ENCODE measurements at places on chromosomes 6 and 20. TPM values are rescaled to one million over a fixed set of nuclear protein-coding genes. Genes with fewer than 3 reads are reported as not detected.

Gene VGLL2
- total RNA-seq = not detected

DNA sequence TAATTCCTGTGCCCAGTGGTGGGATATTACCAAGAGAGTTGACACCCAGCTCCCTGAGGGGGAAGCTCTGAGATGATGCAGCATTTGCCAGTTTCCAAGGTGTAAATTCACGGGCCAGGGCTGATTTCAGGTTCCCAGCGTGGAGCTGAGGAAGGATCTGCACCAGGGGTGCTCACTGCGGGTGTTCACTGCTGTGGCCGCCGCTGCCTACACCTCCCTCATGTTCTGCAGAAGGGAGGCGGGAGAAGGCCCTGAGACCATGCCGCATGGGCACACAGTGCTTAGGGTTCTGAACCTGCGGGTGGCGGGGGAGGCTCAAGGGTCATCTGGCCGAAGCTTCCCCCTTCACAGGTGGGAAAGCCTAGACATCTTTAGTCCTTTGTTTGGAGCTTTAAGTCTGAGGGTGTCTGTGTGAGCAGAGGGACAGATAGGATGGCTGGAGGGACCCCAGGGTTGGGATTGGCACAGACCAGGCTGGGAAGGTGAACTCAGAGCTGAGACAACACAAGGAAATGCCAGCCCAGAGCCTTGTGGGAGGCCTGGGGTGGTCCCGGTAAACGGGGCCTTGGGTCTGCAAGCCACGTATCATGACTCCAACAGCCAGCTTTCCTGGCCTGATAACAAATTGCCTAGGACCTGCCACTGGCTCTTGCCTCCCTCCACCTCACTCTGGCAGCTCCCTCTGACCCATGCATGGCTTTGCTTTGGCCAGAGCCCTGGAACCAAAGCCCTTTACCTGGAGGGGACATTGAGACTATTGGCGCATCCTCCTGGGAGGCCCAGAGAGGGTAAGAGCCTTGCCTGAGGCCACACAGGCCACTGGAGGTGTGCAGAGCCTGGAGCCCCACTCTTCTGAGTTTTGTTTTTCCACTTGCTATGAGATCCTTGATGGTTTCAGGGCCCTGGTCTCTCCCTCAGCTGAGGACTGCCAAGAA is 40.4 kb downstream of the SYNJ2 start:
- DNase-seq = no peak
- H3K27ac ChIP-seq = no peak overlapping the region
- H3K27me3 ChIP-seq = no peaks in the 10 kb centered on the region
- no peak overlapping the region for H3K4me3 ChIP-seq
- H3K4me1 ChIP-seq = peaks cover 22% of the 10 kb centered on the region

Gene ECT2L
- total RNA-seq = not detected

DNA sequence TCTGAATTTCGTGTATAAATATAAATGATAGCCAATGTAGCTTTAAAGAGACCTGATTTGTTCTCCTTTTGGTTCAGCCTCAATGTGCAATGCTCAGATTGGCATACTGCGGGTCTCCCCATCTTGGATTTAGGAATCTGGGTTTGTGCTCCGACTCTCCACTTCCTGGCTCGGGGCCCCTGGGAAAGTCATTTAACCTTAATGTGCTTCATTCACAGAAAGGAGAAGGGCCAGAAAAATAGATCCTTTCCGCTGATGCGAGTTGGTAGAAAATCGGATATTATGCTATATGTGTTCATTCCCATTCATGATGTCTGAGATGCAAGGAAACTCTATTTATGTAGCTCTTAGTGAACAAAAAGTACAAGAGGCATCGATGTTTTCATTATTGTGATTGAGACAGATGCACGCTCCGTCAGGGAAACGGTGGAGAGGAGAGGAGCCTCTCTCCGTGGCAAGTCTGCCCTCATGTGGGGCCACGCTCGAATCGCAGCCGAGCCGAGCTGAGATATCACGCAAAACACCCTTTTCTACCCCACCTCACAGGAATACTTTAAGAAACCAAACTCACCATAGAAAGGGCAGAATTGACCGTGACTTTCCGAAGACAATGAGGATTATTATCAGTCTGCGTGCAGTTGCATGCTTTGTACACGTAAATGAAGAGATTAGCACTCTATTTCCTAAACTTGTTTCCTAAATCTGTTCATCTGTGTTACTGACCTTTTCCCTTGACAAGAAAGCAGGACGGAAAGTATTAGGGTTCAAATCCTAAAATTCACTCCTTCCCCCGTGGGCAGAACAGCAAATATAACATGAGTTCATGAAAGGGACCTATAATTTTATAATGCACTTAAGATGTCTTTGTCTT is 136.6 kb downstream of the COL9A1 start:
- no peak overlapping the region for H3K4me3 ChIP-seq
- H3K27ac ChIP-seq = no peak overlapping the region
- H3K36me3 ChIP-seq = no peaks in the 10 kb centered on the region
- peaks cover 29% of the 10 kb centered on the region for H3K27me3 ChIP-seq

Gene SLC29A1
- 25.4 TPM for total RNA-seq

DNA sequence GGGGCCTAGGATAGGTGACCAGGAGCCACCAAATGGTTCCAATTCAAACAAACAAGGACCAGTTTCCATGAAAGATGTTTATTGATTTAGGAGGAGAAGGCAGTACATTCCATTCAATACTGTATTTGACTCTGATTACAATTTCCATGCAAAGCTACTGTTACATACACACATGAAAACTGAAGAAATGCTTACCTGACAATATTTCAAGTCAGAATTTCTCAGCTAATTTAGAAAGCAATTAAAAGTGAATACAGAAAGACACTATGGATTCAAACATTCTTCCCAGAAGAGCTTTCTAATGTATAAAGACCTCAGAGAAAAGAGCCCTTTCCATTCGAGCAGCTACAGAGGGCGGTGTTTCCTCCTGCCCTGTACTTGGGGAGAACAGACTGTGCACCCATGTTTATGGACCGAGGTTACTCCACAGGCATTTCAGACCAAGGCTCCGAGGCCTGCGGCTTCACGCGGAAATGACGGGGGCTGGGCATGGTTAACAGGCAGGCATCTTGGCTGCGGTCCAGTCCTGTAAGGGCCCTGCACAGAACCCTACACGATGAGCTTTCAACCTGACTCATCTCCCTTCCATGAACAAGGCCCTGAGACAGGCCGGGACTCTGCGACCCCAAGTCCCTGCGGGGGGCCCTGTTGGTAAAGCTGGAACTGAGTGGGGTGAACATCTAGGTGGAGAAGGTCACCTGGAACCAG is 25.7 kb upstream of the TCFL5 start:
- peaks cover 58% of the 10 kb centered on the region for H3K36me3 ChIP-seq
- H3K4me1 ChIP-seq = peaks cover 26% of the 10 kb centered on the region
- peak; percentile 42 for DNase-seq
- no peak overlapping the region for H3K4me3 ChIP-seq

Gene OSTM1
- 43.3 TPM for total RNA-seq

GRCh38 chr20:40459299-40459698 is 229.7 kb downstream of the MAFB start:
- no peak overlapping the region for H3K27ac ChIP-seq
- H3K4me1 ChIP-seq = no peaks in the 10 kb centered on the region
- H3K4me3 ChIP-seq = no peak overlapping the region
- peaks cover 2% of the 10 kb centered on the region for H3K27me3 ChIP-seq
- no peak for DNase-seq

Gene KHDC1
- total RNA-seq = 8.5 TPM

GRCh38 chr6:133290930-133291329 is 49.8 kb downstream of the EYA4 start:
- H3K36me3 ChIP-seq = no peaks in the 10 kb centered on the region
- no peak overlapping the region for H3K4me3 ChIP-seq
- H3K27ac ChIP-seq = no peak overlapping the region
- no peak for DNase-seq
- H3K4me1 ChIP-seq = no peaks in the 10 kb centered on the region

Gene PRSS35
- total RNA-seq = not detected

Gene WFDC2
- total RNA-seq = not detected

GRCh38 chr6:163579111-163579879 is 164.8 kb downstream of the QKI start:
- no peak overlapping the region for H3K4me3 ChIP-seq
- H3K36me3 ChIP-seq = no peaks in the 10 kb centered on the region
- no peak for DNase-seq
- no peaks in the 10 kb centered on the region for H3K27me3 ChIP-seq
- H3K27ac ChIP-seq = no peak overlapping the region

DNA sequence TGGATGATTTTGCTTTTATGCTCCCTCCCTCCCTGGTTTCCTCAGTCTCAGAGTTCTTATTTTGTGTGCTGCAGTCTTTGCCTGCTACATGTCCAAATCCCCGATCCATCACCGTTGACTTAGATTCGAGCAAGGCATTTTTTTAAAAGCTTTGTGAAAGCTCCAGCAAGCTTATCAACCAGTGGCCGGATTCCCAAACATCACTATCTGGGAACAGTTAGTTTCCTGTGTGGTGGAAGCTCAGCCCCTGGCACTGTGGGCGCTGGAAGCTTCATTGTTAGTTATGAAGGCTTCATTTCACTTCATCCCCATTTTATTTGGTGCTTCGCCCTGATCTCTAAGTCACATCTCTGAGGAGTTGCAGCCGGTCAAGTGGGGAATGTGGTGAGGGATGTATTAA is 44.7 kb downstream of the DEK start:
- H3K27me3 ChIP-seq = no peaks in the 10 kb centered on the region
- H3K4me3 ChIP-seq = no peak overlapping the region
- H3K27ac ChIP-seq = no peak overlapping the region

DNA sequence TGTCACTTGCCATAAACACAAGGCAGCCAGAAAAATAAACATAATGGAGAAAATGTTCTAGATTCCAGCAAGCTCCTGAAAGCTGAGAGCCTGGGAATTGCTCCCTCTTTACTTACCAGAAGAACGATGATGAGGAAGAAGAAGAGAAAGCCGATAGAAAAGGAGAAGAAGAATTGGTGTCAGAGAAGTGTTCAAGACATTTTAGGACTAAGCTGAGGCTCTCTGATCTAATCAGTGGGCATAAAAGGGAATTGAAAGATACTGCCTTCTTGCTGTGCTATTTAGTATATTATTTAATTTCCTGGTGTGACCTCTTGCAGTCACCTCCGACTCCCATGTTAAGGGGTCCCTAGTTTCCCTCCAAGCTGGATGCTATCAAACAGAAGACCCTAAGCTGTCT is 316.6 kb upstream of the JARID2 start:
- no peak overlapping the region for H3K4me3 ChIP-seq
- H3K4me1 ChIP-seq = peaks cover 11% of the 10 kb centered on the region
- H3K27me3 ChIP-seq = no peaks in the 10 kb centered on the region

- no peak for DNase-seq
- no peaks in the 10 kb centered on the region for H3K27me3 ChIP-seq
- no peaks in the 10 kb centered on the region for H3K36me3 ChIP-seq
- H3K27ac ChIP-seq = no peak overlapping the region
- no peak overlapping the region for H3K4me3 ChIP-seq
Observed at GRCh38 chr20:40313730-40314129, 375.3 kb downstream of the MAFB start.

- H3K27me3 ChIP-seq = no peaks in the 10 kb centered on the region
- H3K27ac ChIP-seq = no peak overlapping the region
- H3K36me3 ChIP-seq = peaks cover 10% of the 10 kb centered on the region
- peaks cover 15% of the 10 kb centered on the region for H3K4me1 ChIP-seq
- no peak for DNase-seq
- H3K4me3 ChIP-seq = no peak overlapping the region
Observed at GRCh38 chr20:1324598-1325172, 4.3 kb downstream of the SDCBP2 start.

Gene TGM2
- total RNA-seq = 0.38 TPM

DNA sequence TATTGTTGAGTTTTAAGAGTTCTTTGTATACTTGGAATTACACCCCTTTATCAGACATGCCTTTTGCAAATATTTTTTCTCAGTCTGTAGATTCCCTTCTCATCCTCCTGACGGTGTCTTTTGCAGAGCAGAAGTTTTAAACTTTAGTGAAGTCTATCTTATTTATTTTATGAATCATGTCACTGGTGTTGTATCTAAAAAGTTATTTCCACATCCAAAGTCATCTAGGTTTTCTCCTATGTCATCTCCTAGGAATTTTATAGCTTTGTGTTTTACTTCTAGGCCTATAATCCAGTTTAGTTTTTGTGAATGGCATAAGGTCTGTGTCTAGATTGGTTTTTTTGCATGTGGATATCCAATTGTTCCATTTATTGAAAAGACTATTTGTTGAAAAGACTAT is 271.3 kb downstream of the KIF16B start:
- H3K4me3 ChIP-seq = no peak overlapping the region
- DNase-seq = no peak
- H3K27me3 ChIP-seq = no peaks in the 10 kb centered on the region

GRCh38 chr6:122676688-122677087 is 66.5 kb downstream of the PKIB start:
- H3K4me1 ChIP-seq = no peaks in the 10 kb centered on the region
- no peak overlapping the region for H3K4me3 ChIP-seq
- no peaks in the 10 kb centered on the region for H3K27me3 ChIP-seq
- H3K27ac ChIP-seq = no peak overlapping the region
- DNase-seq = no peak

DNA sequence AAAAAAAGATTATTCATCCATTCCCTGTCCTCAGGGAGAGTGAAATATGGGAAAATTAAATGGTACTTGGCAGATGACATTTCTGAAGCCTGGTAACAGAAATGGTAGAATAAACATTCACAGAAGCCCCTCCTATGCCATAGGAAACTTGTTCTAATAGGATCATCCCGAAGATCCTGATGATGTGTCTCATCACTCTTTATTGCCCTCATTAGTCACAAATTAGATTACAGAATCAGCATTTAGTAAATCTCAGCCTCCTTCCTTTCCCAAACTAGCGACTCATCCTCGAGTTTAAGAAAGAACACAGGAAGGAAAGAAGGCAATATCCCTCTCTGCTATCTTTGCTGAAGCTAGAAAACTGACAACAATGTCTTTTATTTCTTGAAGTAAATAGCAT is 154.4 kb downstream of the TMEM200A start:
- H3K27ac ChIP-seq = no peak overlapping the region
- H3K4me1 ChIP-seq = peaks cover 36% of the 10 kb centered on the region

Gene HLA-DRB1
- 155 TPM for total RNA-seq

Gene COL9A3
- not detected for total RNA-seq

DNA sequence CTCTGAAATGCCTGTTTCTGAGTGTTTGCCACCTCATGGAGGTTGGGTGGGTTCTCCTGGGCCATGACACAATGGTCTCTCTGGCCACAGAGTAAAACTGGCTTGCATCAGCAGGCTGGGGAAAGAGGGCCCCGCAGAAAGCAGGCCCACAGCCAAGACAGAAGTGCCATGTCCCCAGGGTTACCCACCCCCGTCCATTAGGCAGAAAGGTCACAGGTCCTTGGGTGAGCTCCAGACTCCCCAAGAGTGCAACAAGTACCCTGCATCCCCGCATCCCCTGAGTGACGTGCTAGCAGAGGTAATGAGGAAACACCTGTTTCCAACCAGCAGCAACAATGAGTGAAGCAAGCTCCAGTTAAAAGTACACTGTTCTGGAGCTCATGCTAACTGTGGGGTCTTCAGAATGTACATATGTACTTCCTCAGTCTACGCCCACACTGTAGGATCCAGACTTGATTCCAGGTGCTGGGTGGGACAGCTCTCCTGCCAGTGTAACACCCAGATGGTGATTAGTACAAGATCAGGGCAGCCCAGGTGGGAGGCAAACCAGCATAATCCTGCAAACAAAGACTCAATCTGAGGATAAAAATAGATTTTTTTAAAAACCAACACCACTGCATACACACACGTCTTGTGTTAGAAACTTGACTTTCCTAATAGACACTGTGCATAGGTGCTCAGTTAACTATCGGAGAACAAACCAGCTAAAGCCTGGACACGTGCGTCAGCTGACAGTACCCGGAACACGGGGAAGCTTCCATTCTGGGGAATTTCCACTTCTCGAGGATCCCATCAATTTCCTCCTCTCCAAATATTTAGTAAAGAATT is 31.5 kb downstream of the RRBP1 start:
- H3K36me3 ChIP-seq = peaks cover 21% of the 10 kb centered on the region
- no peak overlapping the region for H3K4me3 ChIP-seq
- H3K27ac ChIP-seq = no peak overlapping the region

GRCh38 chr6:149271348-149272340 is 45.9 kb upstream of the TAB2 start:
- H3K27ac ChIP-seq = peak overlapping the region; percentile 83
- peaks cover 2% of the 10 kb centered on the region for H3K27me3 ChIP-seq
- H3K4me3 ChIP-seq = peak overlapping the region; percentile 21

Gene SPATA25
- 0.30 TPM for total RNA-seq

Measured in activated CD4-positive, alpha-beta memory T cell treated with anti-CD3 and anti-CD28 coated beads, Interleukin-2, amount 10 ng/mL, durations not matched to agents 7 days and 5 days (primary cell).